ENCODE measurements at places on chromosomes 1 and 21.

DNA sequence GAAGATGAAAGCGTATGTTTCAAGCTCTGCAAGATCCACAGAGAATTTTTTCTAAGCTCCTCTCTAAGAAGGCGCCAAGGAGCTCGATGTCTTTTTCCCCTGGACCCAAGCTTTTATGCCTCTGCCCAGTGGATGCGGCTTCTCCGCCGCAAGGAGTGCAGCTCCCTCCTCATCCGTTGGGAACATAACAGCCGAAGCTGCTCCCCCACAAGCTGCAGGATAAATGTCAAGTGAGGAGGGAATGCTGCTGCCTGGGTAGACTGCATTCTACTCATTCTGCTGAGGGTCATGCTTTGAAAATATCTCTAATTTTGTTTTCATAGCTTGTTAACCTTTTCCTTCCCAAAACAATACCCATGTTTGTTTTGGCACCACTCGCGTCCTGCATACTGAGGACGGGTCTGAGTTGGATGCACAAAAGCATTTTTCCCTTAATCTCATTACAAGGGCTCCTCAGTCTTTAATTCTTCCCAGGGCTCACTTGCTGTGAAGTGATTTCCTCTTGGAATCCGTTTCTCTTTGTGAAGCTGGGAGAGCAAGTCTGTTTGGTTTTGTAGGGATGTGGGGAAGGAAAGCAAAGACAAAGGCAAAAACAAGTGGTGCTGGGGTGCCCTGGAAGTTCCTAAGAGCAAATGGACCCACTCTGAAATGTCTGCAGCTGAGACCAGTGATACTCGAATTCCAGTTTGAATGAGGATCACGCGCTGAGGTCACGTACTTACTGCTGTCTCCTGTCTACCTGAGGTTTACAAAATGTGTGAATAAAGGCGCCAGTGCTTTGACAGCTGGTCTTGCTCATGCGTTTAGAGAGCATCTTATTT lies 134.0 kb upstream of the IRF2BP2 start:
- DNase-seq, result no peak

DNA sequence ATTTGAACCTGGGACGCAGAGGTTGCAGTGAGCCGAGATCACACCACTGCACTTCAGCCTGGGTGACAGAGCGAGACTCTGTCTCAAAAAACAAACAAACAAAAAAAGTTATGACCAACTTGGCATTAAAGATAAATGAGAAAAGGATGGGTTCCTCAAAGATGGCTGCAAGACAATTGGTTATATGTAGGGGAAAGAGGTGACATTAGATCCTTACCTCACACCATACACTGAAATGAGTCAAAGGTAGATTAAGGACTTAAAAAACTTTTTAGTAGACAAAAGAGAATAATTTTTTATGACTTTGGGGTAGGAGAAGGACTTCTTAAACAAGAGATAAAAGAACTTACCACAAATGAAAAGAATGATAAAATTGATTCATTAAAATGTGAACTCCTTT lies 74.5 kb downstream of the SYF2 start:
- DNase-seq, result no peak

DNA sequence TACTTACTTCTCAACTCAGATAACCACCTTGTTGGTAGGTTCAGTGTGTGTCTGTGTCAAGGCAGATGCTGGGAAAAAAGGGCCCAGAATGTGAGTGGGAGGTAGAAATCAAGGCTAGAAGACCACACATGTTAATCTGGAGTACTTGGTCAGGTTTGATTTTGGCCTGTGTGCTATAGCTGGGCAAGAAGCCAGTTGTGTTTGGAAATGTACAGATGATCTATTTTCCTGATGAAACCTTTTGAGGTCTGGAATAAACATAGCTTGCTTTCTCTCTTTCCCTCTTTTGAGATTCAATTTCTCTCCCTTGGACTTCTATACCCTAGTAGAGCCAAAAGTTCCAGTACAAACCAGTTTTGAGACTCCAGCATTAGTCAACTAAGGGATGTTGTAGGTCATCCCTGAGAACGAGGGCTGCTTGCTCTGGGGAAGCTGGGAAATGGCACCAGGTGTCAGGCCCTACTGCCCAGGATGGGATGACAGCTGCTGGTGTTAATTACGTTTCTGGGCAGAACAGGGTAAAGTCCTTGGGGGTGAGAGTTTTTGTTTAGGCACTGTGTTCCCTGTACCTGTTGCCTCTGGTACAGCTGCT lies 15.8 kb downstream of the MAPKAPK2 start:
- no peak for DNase-seq

DNA sequence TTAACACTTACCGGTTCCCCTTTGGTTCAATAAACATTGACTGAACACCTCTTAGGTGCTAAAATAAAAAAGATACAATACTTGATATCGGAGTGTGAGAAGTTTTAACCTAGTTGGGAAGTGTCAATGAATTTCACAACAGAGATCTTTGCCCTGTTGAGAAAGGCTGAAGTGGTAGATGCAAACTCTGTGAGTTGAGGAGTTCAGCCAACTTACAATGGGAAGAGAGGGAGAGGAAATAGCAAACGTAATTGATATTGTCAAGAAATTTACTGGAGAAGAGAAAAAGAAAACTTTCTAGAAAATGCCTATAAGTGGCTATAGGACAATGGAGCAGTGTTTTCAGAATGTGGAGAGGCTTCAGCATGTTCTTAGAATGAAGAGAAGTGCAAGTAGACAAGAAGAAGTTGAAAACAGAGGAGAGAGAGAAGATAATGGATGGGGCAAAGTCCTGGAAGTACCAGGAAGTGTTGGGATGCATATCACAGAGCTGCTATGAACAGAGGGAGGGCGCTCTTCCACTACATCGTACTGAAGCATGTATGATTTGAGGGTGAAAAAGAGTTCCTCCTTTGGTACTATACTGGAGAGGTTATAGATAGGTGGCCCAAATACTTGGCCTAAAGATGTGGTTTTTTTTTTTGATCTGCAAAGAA lies 48.9 kb downstream of the MEF2D start:
- no peak for DNase-seq

DNA sequence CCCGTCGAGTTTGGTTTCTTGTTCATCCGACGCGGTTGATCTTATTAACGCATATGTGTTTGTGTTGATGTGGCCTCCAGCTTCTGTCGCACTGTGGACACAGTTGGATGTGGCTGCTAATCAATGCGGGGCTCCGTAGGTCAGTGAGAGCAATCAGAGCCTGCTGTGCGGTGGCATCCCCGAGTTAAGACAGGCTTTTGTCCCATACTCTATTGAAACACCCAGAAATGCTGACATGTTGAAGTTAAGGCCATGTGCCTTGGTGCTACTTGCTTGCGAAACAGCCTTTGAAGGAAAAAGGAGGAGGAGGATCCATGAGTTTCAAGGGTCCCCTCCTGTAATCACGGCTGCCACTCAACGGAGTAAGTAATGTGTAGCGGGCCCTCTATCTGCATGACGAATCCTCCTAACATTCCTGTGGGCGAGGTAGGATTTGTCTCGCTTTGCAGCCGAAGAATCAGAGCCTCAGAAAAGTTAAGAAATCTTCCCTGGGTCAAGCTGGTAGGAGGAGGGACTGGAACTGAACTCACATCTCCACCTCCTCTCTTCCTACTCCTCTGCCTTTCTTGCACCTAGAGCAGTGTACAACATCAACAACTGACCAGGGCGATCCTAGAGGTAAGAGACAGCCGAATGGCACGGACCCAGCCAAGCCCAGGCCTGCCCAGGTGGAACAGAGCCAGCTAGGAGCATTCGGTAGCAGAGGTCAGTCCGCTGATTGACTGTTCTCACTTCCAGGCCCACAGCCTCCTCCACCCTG lies 19.5 kb downstream of the PDE9A start:
- no peak for DNase-seq

DNA sequence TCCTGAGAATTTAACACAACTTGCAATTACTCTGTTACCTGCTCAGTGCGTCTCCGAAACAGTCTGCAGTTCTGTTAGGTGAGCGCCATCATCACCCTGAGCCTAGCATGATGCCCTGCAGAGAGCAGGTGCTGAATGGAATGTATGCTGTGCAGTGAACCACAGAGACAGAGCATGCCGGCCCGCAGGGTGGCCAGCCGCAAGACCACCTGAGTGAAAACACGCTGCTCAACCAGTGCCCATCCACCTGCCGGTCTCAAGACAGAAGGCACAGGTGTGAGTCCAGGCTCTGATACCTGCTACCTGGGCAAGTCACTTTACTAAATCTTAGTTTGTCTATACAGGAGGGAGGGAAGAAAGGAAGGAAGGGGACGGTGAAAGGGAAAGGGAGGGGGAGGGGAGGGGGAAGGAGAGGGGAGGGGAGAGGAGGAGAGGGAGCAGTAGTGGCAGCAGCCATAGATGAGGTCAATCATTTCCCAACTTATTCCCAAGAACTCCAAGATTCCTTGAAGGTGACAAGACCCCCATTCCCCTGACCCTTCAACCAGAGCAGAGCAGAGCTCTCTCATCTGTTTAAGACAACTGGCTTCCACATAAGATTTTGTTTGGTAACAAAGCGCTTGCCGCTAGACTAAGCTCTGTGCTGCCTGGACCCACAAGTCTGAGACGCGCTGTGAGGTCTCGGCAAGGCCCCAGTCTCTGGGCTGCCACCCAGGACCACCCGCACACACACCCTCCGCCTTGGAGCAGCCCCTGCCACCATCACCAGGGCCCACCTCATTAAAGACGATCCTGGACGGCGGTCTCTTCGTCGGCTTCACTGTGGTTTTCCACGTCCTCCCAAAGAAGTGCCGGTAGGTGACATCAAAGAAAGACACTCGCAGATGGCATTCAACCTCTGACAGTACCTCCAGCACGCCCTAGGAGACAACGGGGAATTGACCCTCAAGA lies 14.5 kb downstream of the NPHP4 start:
- no peak for DNase-seq

DNA sequence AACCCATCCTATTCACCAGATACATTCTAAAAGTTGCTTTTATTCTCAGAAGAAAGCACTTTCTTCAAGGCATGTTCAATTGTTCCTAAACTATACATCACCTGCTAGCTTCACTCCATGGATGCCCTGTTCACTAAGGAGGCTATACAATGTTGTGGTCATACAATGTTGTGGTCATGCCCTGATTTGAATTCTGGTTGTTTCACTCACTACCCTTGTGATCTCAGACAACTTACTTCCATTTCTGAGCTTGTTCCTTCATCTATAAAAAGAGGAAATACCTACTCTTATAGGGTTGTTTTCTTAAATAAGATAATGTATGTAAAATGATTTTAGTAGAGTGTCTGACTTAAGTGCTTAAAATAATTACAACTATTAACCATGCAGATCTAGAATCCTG lies 19.7 kb downstream of the EDEM3 start:
- DNase-seq, result no peak

GRCh38 chr1:234920136-234920842 lies 208.3 kb downstream of the TOMM20 start:
- no peak for DNase-seq
